ENCODE measurements at places on chromosomes 13 and 19. TPM values are rescaled to one million over a fixed set of nuclear protein-coding genes. Genes with fewer than 3 reads are reported as not detected.
A peak's percentile ranks its signal among the peaks of the same experiment; 100 is the strongest.

DNA sequence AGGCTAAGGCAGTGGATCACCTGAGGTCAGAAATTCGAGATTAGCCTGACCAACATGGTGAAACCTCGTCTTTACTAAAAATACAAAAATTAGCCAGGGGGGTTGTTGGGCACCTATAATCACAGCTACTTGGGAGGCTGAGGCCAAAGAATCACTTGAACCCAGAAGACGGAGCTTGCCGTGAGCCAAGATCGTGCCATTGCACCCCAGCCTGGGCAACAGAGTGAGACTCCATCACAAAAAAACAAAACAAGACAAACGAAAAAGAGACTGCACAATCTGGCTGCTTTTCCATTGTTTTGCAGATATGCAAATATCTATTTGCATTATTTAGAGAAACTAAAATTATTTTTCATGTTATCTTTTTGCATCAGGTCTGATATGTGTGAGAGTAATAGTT lies 83.6 kb downstream of the ZNF486 start:
- no peaks in the 10 kb centered on the region for H3K4me1 ChIP-seq
- H3K27ac ChIP-seq, result no peak overlapping the region
- H3K4me3 ChIP-seq, result no peak overlapping the region
- H3K27me3 ChIP-seq, result no peaks in the 10 kb centered on the region
- DNase-seq, result no peak
- H3K36me3 ChIP-seq, result no peaks in the 10 kb centered on the region

DNA sequence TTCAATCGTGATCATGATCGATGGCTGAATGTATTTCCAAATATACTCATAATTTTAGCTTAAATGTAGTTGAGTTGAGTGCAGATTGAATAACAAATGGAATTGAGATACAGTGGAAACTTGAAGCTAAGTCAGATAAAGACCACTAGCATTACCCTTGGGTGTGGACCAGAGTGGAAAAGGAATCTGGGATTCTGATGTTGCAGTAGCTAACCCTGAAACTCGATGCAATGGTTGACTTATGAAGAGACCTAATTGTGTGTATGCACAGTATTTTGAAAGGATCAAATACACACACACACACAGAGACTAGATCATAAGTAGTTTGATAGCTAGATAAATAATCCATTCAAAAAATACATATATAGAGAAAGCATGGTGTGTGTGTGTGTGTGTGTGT lies 135.8 kb downstream of the RXFP2 start:
- H3K4me3 ChIP-seq, result no peak overlapping the region
- no peaks in the 10 kb centered on the region for H3K27me3 ChIP-seq
- no peaks in the 10 kb centered on the region for H3K36me3 ChIP-seq

DNA sequence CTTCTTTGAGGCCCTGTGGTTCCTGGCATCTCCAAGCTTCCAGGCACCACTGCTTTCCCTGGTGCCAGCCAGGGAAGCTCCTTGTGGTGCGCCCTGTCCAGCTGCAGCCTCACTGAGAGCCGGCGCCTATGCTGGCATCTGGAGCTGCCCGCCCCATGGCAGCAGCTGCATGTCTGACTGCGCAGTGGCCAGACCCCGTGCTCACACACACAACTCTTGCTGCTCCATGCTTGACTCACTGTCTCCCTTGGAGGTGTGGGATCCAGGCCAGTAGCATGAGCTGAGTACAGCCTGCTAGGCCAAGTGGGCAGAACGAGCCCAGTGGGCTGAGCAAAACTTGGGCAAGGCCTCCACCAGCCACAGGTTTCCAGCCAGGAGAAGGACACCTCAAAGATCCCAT lies 11.5 kb upstream of the SUPT20H start:
- DNase-seq, result no peak
- no peaks in the 10 kb centered on the region for H3K27me3 ChIP-seq
- no peak overlapping the region for H3K27ac ChIP-seq
- no peaks in the 10 kb centered on the region for H3K4me1 ChIP-seq
- no peak overlapping the region for H3K4me3 ChIP-seq

DNA sequence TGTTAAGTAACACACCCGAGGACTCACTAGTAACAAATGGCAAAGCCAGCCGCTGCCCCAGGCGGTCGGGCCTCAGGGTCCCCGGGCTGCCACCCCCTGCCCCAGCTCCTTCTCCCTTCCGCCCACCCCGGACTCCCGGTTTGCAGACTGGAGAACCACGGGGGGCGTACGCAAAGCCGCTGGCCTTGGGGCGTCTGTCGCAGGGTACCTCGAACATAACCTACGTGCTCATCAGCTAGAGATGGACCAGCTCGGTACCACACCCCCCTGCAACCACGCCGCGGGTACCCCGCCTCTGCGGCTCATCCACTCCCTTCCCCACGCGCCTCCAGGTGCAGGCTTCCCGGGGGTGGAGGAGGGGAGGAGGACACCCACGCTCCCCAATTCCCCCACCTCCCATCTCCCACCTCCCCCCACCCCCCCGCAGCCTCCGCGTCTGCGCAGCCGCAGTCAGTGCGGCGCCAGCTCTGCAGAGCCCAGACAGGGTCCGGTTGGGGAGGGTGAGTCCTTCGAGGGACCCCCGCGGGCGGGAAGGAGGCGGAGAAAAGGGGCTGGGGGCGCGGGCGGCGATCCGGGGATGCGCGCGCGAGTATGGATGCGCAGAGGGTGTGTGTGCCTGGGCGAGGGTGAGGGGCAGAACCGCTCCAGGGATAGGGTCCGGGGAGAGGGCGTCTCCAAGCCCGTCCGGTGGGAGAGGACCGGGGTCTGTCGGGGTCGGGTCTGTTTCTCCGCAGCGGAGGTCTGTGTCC lies at the start of gene SMIM17:
SMIM17 (plus strand) TSS at position 449 of the 749 bp plus-strand sequence. CDS start 2,509 bp downstream, outside the sequence.
- H3K4me1 ChIP-seq, result no peaks in the 10 kb centered on the region
- no peak for DNase-seq
- peaks cover 16% of the 10 kb centered on the region for H3K27me3 ChIP-seq
- H3K4me3 ChIP-seq, result no peak within 1 kb of the TSS
- no peak within 1 kb of the TSS for H3K27ac ChIP-seq
- peaks cover 27% of the 10 kb centered on the region for H3K36me3 ChIP-seq

- DNase-seq, result no peak
- H3K4me1 ChIP-seq, result peaks cover 29% of the 10 kb centered on the region
- peak overlapping the region; percentile 2 for H3K27ac ChIP-seq
These were observed 408.2 kb downstream of the COG6 start for GRCh38 chr13:40063703-40064102.

GRCh38 chr13:20856650-20857049 lies 45.9 kb downstream of the XPO4 start:
- no peaks in the 10 kb centered on the region for H3K4me1 ChIP-seq
- no peak overlapping the region for H3K27ac ChIP-seq
- no peak for DNase-seq

GRCh38 chr19:9935506-9936325 lies 599 bp downstream of the OLFM2 start:
- peaks cover 23% of the 10 kb centered on the region for H3K4me1 ChIP-seq
- DNase-seq, result no peak
- H3K36me3 ChIP-seq, result no peaks in the 10 kb centered on the region
- H3K27ac ChIP-seq, result no peak overlapping the region

GRCh38 chr19:42005504-42005903 lies 11.5 kb upstream of the ATP1A3 start:
- no peaks in the 10 kb centered on the region for H3K36me3 ChIP-seq
- H3K27ac ChIP-seq, result no peak overlapping the region
- peaks cover 4% of the 10 kb centered on the region for H3K4me1 ChIP-seq
- no peak for DNase-seq
- H3K4me3 ChIP-seq, result no peak overlapping the region

- H3K27me3 ChIP-seq, result no peaks in the 10 kb centered on the region
- H3K4me3 ChIP-seq, result no peak overlapping the region
- no peak overlapping the region for H3K27ac ChIP-seq
- peaks cover 26% of the 10 kb centered on the region for H3K36me3 ChIP-seq
- no peak for DNase-seq
These were observed 19.3 kb downstream of the PPP1R12C start for GRCh38 chr19:55097864-55098715.

The DEDD2 gene
- 21.7 TPM for total RNA-seq

The HTR2A gene
- total RNA-seq, result not detected
